ENCODE measurements at places on chromosomes 4 and X.

DNA sequence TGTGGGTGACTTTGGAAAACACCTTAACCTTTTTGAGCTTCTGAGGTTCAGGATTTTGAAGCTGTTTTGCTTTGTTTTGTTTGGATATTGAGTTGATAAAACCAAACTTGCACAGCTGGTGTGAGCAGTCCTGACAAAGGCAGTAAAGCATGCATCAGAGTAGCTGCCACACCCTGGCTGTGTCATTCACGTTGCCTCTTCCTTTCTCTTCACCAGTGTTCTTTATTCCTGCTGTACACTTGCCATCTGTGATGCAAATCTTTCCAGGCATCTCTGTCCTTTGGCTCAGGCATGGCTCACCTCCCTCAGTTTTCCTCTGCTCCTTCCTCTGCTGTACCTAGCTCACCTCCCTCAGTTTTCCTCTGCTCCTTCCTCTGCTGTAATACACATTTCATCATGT, 1850.2 kb upstream of the AGA start:
- no peak for DNase-seq

GRCh38 chr4:13998850-13999445, 371.4 kb upstream of the BOD1L1 start:
- no peak for DNase-seq

- DNase-seq = no peak
Observed at GRCh38 chr4:168200685-168201084, 108.3 kb downstream of the ANXA10 start.

DNA sequence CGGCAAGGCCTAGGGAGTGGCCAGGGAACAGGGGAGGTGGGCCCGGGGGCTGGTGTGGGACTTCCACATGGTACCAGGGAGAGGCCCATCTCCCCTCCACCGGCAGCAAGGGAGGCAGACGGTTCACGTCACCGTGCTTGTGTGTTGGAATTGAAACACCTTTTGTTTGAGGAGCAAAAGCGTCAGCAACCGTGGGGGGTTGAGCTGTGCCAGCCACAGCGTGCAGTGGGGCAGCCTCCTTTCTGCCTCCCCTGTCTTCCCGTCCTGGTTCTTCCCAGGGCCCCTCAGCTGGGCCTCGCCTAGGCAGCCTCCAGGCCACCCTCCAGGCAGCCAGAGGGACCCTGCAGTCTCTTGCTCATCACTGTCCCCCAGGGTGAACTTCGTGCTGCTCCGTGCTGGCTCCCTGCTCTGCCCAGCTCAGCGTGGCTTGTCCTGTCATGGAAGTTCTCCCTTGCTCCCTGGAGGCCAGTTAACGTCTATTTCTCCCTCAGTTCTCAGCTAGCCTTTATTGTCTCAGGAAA, 32.1 kb upstream of the HGFAC start:
- no peak for DNase-seq

- DNase-seq = peak; percentile 46
Observed at GRCh38 chr4:70902577-70903290, 565 bp downstream of the MOB1B start.

DNA sequence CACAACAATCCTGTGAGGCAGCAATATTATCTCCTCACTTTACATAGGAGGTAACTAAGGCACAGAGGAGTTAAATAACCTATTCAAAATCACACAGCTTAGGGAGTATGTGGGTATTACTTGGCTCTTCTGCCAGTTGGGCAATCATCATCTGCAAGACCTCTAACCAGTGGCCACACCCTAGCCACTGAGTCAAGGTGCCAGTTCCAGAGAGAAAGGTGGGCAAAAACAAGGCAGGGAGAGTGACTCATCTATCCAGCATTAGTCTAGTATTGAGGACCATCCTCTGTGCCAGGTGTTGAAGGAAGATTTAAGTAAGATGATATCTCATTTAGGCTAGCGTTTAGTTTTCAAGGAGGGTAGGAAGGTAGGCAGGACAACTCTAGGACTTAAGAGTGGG, 113.9 kb upstream of the EOLA2 start:
- DNase-seq = no peak

DNA sequence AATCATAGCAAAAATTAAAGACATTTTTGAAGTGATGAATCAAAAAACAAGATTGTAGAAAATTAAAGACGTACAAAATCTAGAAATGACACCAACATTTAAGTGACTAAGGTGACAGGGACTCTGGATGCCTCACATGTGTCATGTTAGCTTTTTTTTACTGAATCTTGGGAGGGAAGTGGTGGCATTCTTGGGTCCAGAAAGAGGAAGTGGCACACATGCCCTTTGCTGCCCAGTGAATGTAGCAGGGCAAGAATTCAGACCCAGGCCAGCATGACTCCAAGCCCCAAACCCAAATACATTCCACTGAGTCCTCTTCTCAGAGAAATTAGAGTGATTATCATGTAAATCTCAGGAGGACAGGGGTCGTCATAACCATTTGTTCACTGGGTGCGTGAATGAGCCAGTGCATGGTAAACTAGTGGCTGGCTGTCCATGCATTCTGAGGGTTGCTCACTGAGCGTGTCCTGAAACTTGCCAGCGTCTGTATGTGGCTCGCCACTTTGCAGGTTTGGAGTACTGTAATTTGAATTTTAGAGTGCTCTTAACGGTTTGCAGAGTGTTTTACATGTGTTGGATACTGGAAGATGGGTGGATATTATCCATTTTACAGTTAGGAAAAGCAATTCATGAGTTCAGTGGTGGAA, 55.4 kb upstream of the TBC1D14 start:
- no peak for DNase-seq

DNA sequence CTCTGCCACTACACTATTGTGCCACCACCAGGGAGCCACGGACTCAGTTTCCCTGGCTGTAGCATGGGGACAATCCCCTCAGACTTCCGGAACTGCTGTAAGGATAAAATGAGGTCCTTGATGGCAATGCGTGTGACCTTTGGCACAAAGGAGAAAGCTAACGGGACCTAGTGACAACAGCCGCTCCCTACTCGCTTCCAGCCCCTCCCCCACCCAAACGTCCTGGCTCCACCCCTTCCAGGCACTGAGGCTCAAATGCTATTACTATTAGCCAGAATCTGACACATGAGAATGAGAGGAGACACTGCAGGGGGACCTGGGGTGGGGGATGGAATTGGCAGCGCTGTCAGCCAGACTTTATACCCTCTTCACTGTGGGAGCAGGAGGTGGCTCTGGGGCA, 5.4 kb upstream of the DUSP9 start:
- DNase-seq = no peak

- DNase-seq = no peak
Observed at GRCh38 chr4:81776794-81777193, 305.1 kb upstream of the RASGEF1B start.

DNA sequence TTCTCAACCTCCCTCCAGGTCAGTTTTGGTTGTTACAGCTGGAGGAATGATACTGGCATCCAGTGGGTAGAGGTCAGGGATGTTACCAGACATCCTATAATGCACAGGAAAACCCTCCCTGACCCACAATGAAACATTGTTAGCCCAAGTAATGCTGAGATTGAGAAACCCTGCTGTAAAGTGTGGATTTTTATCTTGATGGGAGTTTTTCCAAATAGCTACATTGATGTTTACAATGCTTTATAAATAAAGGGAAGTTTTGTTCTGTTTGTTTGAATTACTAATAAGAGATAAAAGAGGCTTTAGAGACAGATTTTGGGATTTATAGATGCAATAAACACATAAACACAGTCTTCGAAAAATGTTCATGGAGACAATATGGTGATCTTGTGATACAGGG, 194.0 kb upstream of the NUDT6 start:
- DNase-seq = no peak

DNA sequence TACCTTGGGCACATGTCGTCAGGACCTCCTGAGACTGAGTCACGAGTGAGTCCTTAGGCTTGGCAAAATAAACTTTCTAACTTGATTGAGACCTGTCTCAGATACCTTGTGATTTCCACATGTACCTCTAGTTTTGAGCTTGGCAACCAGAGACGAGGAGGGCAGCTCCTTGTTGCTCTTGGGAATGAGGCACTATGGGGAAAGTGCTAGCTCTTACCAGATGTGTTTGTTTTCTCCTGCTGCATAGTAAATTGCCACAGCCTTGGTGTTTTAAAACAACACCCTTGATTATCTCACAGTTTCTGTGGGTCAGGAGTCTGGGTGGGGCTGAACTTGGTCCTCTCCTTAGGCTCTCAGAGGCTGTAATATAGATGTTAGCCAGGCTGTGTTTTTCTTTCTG, 59.1 kb upstream of the MAML3 start:
- DNase-seq = no peak

GRCh38 chrX:113400193-113400704, 559.6 kb upstream of the AMOT start:
- DNase-seq = peak; percentile 22

GRCh38 chr4:80295336-80295735, 28.9 kb downstream of the FGF5 start:
- peak; percentile 83 for DNase-seq

DNA sequence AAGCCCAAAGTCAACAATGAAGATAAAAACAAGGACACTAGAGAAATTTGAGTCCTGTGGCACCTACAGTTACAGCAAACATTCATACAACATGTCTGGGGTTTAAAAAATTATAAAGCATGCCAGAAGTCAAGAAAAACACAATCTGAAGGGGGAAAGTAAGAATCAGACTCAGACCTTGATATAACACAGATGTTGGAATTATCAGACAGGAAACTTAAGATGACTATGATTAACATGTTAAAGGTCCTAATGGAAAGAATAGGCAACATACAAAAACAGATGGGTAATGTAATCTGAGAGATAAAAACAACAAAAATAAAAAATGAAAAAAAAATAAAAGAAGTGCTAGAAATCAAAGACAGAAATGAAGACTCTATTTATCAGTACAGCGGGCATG, 446.5 kb downstream of the SPRY1 start:
- peak; percentile 35 for DNase-seq

DNA sequence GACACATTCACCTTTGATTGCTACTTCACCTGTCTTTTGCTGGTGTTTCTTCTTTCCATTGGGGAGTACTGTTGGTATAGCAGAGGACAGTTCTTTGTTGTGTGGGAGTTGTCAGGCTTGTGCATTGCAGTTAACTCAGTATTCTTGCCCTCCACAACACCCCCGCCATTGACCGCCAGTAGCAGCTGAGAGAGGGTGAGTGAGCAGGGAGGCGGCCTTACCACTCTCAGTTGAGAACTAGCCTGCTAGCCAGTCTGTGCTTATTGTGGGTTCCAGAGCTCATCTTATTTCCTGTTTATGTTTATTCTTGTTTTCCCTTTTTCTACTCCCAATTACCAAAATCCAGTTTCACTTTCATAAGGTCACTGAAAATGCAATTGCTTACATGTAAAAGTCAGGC, 52.2 kb downstream of the STIM2 start:
- no peak for DNase-seq

DNA sequence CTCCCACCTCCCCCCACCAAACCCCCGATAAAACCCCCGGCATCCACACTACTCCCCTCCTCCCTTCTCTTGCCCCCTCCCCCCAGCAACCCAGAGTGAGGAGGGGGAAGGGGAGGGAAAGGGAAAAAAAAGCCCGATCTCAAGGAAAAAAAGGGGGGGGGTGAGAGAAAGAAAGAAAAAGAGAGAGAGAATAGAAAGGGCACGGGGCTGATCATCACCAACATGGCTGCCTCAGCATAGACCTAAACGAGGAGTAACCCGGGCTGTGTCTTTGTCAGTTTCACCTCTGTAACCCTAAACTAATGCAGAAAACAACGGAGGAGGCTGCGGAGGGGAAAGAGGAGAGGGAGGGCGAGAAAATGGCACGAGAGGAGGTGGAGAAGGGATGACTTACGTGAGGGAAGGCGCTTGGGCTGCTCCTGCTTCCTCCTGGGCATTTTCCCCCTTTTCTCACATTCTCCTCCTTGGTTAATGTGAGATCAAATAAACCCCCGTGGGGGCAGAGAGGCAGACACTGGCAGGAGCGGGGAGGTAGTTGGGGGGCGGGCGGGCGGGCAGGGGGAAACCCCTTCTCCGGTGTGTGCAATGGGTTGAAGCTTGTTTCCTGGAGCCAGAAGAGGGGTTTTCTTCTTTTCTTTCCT, 532 bp downstream of the ZNF827 start:
- peak; percentile 70 for DNase-seq

DNA sequence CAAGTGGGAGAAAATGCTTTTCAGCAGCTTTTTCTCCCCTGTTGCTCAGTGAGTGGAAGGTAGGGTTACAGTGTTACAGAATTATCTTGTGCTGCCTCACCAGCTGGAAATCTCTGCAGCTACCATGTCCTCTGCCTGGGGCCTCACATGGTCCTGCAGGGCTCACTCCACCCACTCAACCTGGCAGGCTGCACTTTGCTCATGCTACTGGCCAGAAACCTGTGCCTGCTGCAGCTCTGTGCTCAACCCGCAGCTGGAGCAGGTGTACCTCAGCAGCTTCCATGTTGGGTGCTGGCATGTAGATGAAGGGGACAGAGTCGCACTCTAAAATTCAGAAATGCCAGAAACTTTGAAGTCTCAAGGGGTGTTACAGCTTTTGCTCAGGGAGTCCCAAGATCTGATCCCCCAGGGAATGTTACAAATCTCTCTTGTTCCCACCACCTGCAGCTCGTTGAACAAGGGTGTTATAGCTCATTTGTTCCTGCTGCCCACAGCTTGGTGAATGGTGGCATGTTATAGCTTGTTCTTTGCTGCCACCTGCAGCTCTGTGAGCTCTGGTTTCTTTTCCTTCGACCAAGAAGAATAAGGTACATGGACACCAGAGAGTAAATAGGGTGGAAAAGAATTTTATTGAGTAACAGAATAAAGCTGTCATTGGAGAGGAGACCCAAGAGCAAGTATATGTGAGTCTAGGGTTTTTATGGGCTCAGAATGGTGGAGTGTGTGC, 845.8 kb downstream of the TECRL start:
- no peak for DNase-seq

DNA sequence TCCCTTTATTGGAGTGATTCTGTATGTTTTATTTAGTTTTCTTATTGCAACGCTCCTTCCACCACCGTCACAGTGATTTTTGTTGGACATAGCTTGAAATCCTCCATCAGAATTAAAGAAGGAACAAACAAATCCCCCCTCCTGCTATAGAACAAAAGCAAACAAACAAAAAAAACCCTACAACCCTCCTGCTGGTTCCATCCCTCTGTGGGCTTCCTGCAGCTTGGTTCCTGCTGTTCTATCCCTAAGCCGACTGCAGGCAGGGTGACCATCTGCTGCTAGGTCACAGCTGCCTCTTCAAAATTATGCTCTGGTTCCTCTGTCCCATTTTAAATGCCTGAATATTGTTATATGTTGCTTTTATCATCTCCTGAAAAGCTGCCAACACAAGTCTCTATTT, 116.8 kb upstream of the AGA start:
- DNase-seq = no peak

- DNase-seq = no peak
Observed at GRCh38 chrX:2490634-2491033, 10.1 kb downstream of the DHRSX start.

DNA sequence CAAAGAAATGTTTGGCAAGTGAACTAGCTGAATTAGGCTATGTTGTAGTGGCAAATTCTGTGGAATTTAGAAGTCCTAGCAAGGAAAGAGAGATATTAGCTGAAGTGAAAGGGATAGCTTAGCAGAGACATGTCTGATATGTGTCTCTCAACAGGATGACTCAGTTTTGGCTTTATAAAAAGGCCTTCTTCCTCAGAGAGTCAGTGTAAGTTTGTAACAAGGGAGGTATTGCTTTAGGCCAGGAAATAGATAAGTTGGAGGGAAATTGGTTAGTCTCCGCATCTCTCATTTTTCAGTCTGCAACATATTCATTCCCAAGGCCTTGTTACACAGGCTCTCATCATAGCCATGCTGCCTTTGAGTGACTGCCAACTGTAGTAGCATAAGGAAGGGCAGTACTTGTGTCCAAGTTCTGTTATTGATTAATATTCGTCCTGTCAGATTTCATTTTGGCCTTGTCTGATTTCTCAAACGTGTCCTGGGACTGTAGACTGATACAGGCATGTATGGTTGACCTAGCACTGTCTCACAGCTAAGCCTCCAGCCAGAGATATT, 4.0 kb downstream of the TMEM164 start:
- DNase-seq = peak; percentile 32

GRCh38 chrX:148825696-148826095, 325.3 kb downstream of the AFF2 start:
- no peak for DNase-seq
